Cerebellar cortex (tissue), 1 donor: ENCODE measurements at places on chromosomes 4 and X.

DNA sequence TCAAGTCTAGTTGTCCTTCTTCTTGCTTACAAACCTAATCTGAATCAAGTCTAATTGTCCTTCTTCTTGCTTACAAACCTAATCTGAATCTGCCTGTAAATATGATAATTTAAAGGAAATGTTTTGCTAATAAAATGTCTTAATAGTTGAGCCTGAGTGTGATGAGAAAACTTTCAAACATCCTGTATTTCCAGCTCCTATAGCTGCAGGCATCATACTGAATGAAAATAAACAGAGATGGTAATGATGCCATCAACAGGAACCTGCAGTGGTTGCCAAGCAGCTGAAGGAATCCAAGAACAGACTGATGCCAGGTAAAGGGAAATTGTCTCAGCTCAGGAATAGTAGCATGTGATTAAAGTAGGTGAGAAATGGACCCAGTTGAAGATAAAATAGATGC, 156.1 kb upstream of the IRS4 start:
- no peak for DNase-seq

GRCh38 chrX:1401611-1402430, 9.9 kb upstream of the SLC25A6 start:
- no peak for DNase-seq

DNA sequence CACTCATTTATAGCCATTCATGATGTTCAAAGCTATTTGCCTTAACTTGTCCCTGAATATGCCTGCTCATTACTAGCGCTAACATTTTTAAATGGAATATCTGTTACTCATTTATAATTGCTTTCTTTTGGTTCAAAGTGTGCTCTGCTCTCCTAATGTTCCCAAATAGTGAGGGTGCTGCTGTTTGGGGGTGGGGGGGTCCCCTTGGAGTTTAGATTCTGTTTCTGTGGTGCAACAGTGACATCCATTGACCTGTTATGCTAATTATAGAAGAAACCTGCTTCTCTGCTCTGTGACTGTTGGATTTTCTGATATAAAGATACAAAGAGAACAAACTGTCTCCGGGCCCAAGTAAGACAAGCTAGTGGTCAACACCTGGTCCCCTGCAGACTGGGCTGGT, 222.4 kb downstream of the SHROOM3 start:
- DNase-seq, result no peak

GRCh38 chr4:40455340-40455902, 120.3 kb downstream of the CHRNA9 start:
- no peak for DNase-seq

GRCh38 chr4:165874791-165875371, 1.8 kb downstream of the TLL1 start:
- DNase-seq, result peak; percentile 69

DNA sequence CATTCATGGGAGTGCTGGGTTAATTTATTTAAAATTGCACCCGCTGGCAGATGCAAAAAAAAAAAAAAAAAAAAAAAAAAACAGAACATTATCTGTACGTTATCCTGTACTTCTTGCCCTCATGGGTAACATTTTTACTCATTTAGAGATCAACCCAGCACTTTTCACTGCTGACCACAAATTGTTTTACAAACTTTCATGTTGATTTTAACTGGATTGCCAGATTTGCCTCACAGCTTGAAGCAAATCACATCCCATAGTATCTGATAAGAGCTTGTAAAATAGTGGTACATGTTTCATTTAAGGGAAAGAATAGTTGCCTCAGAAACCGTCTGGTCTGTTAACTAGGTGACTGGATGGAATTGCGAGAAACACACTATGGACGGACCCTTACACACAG, 640.8 kb downstream of the TRIML1 start:
- DNase-seq, result no peak

GRCh38 chr4:147560625-147561024, 56.6 kb upstream of the TMEM184C start:
- no peak for DNase-seq

- no peak for DNase-seq
Observed at GRCh38 chr4:148874331-148874730, 432.1 kb upstream of the NR3C2 start.

DNA sequence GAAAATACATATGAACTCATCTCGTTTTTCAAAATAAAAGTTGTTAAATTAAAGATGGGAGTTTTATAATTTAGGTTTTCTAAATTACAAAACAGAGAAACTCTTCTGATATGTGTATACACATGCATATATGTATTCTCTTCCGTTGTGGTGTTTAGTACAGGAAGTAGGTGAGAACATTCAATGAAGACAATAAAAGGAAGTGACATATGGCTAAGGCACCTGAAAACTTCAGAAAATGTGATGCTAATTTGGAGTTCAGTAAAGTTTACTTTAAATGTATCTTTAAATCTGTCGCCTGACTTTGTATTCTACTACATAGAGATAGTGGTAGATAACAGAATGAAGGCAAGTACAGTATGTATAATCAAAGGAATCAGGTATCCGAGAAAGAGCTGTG, 33.5 kb upstream of the ITM2A start:
- DNase-seq, result no peak

- no peak for DNase-seq
Observed at GRCh38 chrX:150773634-150774033, 80.4 kb downstream of the MTMR1 start.
